Osteocyte (in vitro differentiated cells): ENCODE measurements at places on chromosomes 7 and 10. TPM values are rescaled to one million over a fixed set of nuclear protein-coding genes. Genes with fewer than 3 reads are reported as not detected.
A peak's percentile ranks its signal among the peaks of the same experiment; 100 is the strongest.

GRCh38 chr7:154769527-154769926, 233.4 kb downstream of the PAXIP1 start:
- no peaks in the 10 kb centered on the region for H3K27me3 ChIP-seq
- H3K36me3 ChIP-seq = no peaks in the 10 kb centered on the region
- DNase-seq = no peak
- no peaks in the 10 kb centered on the region for H3K4me1 ChIP-seq
- no peak overlapping the region for H3K27ac ChIP-seq
- no peak overlapping the region for H3K4me3 ChIP-seq

GRCh38 chr7:89623018-89623672, 531.1 kb upstream of the STEAP1 start:
- no peak overlapping the region for H3K4me3 ChIP-seq
- H3K27me3 ChIP-seq = no peaks in the 10 kb centered on the region

The FBXO24 gene
- total RNA-seq = 0.46 and 0.94 TPM in 2 replicates

The CXCL12 gene
- 153 and 169 TPM in 2 replicates for total RNA-seq

The AKR1C4 gene
- not detected in 2 replicates for total RNA-seq

The SPDYE9 gene
- not detected in 2 replicates for total RNA-seq

The GIMAP5 gene
- total RNA-seq = not detected in 2 replicates

GRCh38 chr7:131602304-131602993, 46.0 kb upstream of the PODXL start:
- no peak overlapping the region for H3K27ac ChIP-seq
- H3K27me3 ChIP-seq = peaks cover 8% of the 10 kb centered on the region
- no peak for DNase-seq
- no peaks in the 10 kb centered on the region for H3K36me3 ChIP-seq
- H3K4me1 ChIP-seq = peaks cover 17% of the 10 kb centered on the region
- no peak overlapping the region for H3K4me3 ChIP-seq

DNA sequence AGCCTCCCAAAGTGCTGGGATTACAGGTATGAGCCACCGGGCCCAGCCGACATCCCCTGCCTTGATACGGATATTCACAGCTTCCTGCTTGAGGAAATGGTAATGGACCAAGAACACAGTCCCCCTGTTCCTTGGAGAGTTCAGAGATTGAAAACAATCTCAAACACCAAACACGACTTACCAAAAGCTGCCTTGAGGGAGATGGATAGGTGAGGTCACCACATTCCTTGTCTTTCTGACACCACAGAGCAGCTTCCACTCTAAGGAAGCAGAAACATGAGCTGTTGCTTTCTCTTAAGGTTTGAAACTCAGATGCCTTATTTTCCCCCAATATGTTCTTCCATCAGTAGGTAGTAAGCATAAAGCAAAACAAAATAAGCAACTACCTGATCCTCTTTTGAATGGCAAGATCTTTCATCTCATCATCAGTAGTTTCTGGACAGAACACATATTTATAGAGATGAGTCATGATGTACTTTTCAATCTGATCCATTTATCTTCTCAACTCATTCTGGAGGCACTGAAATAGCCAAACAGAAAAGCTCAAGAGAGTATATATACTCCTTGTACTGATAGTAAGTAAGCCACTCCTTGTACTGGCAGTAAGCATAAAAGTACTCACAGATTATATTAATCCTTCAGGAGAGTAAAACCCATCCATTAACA, 199.1 kb upstream of the KCTD7 start:
- peaks cover 27% of the 10 kb centered on the region for H3K36me3 ChIP-seq
- no peak for DNase-seq
- H3K27ac ChIP-seq = no peak overlapping the region

DNA sequence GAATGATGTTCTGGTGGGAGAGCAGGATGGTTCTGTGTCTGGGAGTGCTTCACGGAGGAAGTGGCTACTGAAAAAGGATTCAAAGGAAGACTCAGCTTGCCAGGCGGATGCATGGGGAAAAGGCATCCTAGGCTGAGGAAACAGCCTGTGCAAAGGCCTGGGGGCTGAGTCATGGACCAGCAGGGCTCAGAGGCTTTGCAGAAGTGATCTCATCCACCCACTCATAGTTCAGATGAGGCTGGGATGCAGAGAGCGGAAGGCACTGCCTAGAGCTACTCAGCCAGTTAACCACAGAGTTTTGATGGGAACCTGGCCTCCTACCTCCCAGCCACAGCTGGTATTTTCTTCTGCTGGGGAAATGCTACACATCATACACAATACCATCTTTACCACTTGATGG, 15.8 kb upstream of the ADAMTS14 start:
- H3K27me3 ChIP-seq = no peaks in the 10 kb centered on the region
- peak; percentile 87 for DNase-seq
- peaks cover 37% of the 10 kb centered on the region for H3K4me1 ChIP-seq
- peak overlapping the region; percentile 82 for H3K27ac ChIP-seq
- no peaks in the 10 kb centered on the region for H3K36me3 ChIP-seq

DNA sequence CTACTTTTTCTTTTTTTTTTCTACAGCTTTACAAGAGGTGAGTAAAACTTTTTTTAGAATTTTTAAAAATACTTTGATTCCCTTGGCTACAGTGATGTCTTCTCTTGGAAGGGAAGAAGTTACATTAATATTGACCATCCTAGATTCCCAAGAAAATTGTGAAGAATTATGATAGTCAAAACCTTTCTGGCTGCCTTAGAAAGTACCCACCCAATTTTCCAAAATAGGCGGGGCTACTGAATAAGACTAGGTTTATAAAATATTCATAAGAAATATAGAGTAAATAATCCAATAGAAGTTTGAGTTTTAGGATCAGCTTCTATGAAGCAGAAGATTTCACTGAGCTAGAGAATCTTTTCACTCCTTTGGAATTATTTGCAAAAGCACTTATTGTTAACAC, 3.0 kb downstream of the COL1A2 start:
- no peaks in the 10 kb centered on the region for H3K27me3 ChIP-seq
- H3K36me3 ChIP-seq = peaks cover 66% of the 10 kb centered on the region
- H3K4me3 ChIP-seq = peak overlapping the region; percentile 99
- peak overlapping the region; percentile 81 for H3K27ac ChIP-seq
